Chondrocyte (in vitro differentiated cells): ENCODE measurements at places on chromosomes 5 and 9. TPM values are rescaled to one million over a fixed set of nuclear protein-coding genes. Genes with fewer than 3 reads are reported as not detected.

DNA sequence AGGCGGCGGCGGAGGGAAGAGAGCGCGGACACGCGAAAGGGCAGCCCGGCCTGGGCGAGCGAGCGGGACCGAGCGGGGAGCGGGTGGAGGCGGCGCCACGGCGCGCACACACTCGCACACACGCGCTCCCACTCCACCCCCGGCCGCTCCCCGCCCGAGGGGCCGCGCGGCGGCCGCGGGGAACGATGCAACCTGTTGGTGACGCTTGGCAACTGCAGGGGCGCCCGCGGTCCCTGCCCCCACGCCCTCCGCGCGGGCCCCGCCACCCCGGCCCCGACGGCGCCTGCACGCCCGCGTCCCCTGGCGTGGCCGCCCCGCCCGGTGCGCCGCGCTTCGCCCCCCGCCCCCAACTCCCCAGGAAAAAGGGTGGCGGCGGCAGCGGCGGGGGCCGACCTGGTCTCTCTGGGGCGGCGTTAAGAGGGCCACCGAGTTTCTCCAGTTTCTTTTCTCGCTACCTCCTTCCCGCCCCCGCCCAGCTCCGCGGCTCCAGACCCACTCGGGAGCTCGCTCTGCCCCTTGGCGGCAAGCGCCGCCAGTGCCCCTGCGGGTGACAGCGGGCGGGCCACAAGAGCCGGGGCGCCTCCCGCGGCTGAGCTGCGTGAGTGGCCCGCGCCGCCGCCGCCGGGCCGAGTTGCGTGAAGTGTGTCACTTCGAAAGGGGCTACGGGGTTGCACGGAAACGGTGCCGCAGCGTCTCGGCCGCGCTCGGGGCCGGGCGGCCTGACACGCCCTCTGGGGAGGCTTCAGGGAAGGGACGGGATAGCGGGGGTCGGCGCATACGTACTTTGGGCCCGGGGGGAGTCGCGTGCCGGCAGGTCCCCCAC is at the start of gene NR3C1:
Gene NR3C1, minus strand, starts transcription at position 94 of the 823 bp plus-strand sequence. CDS start 2,847 bp downstream, outside the sequence.
- no peaks in the 10 kb centered on the region for H3K27me3 ChIP-seq
- peak; percentile 95 for DNase-seq
- H3K36me3 ChIP-seq: peaks cover 11% of the 10 kb centered on the region
- peak within 1 kb of the TSS; percentile 100 for H3K27ac ChIP-seq

The PPP1R26 gene
- 9.1 to 19.6 TPM (median 19.5 TPM) in 3 replicates for total RNA-seq

DNA sequence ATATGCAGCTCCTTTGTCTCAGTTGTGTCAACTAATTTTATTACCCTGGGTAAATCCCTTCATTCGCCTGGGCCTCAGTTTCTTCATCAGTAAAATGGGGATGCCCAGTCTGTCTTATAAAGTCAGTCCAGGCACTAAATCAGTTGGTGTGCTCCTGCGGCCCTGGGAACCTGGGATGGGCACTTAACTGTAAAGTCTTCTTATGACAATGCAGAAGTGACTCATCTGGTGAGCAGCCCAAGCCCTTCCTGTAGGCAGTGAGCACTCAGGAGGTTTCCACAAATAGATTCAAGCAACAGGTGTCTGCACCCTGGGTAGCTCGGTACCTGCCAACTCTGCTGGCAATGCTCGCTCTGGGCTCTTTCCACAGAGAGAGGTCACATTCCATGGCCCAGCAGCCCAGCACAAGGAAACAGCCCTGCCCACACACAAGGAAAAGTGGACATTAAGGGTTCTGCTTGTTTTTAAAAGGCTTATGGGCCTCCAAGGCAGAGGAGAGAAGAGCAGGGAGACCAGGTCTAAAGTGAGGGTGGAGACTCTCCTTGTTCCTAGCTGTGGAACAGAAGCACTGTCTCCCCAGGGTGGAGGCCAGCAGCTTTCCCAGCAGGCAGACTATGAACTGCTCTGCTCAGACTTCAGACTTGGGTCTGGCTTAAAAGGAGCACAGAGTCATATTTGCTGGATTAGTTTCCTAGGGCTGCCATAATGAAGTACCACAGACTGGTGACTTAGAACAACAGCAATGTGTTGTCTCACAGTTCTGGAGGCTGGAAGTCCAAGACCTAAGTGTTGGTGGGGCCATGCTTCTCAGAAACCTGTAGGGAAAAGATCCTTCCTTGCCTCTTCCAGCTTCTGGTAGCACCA is 89.7 kb upstream of the ADRA1B start:
- H3K27ac ChIP-seq: no peak overlapping the region
- H3K27me3 ChIP-seq: peaks cover 32% of the 10 kb centered on the region
- H3K4me1 ChIP-seq: peaks cover 24% of the 10 kb centered on the region
- H3K36me3 ChIP-seq: no peaks in the 10 kb centered on the region

DNA sequence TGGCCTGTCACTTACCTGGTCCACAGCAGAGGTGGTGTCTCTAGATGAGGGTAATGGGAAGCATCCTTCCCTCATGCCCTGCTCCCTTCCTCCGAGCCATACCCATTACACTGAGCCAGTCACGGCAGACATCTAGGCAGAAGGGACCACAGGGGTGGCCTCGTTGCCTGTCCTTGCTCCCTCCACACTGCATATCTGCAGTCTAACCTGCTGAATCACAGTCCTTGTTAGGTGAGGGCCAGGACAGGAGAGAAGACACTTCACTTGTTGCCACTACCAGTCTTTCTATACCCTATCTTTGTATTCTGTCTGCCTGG is 18.4 kb upstream of the SPINK4 start:
- no peak overlapping the region for H3K27ac ChIP-seq
- no peak for DNase-seq
- H3K4me1 ChIP-seq: peaks cover 7% of the 10 kb centered on the region
- no peaks in the 10 kb centered on the region for H3K36me3 ChIP-seq

The FOXD1 gene
- total RNA-seq: 28.1 to 78.9 TPM (median 28.6 TPM) in 3 replicates

- H3K36me3 ChIP-seq: peaks cover 36% of the 10 kb centered on the region
- DNase-seq: no peak
- H3K27ac ChIP-seq: no peak overlapping the region
- H3K4me3 ChIP-seq: no peak overlapping the region
- peaks cover 15% of the 10 kb centered on the region for H3K4me1 ChIP-seq
Measured at GRCh38 chr9:13110766-13111417, 168.6 kb downstream of the MPDZ start.

- H3K36me3 ChIP-seq: peaks cover 8% of the 10 kb centered on the region
- H3K4me3 ChIP-seq: peak overlapping the region; percentile 72
- no peak overlapping the region for H3K27ac ChIP-seq
Measured at GRCh38 chr9:96020792-96021550, 145.5 kb downstream of the ERCC6L2 start.

The SARDH gene
- 0.74 to 1.2 TPM in 2 of 3 replicates, not detected in the other for total RNA-seq

The SUSD3 gene
- not detected in 3 replicates for total RNA-seq

DNA sequence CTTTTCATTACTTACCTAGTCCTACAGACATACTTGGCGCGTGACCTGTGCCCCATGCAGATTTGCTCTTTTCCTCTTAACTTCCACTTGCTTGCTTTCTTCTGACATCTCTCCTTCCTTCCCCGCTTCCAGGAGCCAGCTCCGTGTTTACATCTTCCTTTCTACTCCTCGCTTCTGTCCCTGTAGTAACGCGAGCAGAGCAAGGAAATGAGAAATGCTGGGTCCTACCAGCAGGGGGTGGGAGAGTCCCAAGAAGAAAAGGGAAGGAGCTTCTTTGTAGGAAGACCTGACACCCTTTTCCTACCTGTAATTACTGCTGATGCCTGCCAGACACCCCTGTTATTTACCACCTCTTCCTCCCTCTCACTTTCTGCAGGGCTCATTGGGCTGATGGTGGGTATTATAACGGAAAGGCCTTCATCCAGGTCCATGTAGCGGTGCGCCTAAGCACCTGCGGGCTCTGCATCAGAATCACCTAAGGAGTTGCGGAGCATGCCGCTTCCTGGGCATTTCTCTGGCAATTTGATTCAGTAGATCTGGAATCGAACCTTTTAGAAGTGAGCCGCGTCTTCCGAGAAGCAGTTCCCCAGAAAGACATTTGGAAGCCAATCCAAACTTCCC is 1260.8 kb upstream of the WWC1 start:
- no peak for DNase-seq
- no peaks in the 10 kb centered on the region for H3K4me1 ChIP-seq
- peaks cover 25% of the 10 kb centered on the region for H3K27me3 ChIP-seq
- H3K4me3 ChIP-seq: no peak overlapping the region
- H3K27ac ChIP-seq: no peak overlapping the region

GRCh38 chr9:87270848-87271234 is 226.8 kb upstream of the DAPK1 start:
- H3K4me3 ChIP-seq: peak overlapping the region; percentile 51
- DNase-seq: no peak
- H3K4me1 ChIP-seq: peaks cover 82% of the 10 kb centered on the region
- H3K27me3 ChIP-seq: no peaks in the 10 kb centered on the region

GRCh38 chr5:41432481-41433253 is 77.7 kb downstream of the PLCXD3 start:
- H3K4me3 ChIP-seq: no peak overlapping the region
- peaks cover 14% of the 10 kb centered on the region for H3K27me3 ChIP-seq
- H3K36me3 ChIP-seq: no peaks in the 10 kb centered on the region
- no peak overlapping the region for H3K27ac ChIP-seq

DNA sequence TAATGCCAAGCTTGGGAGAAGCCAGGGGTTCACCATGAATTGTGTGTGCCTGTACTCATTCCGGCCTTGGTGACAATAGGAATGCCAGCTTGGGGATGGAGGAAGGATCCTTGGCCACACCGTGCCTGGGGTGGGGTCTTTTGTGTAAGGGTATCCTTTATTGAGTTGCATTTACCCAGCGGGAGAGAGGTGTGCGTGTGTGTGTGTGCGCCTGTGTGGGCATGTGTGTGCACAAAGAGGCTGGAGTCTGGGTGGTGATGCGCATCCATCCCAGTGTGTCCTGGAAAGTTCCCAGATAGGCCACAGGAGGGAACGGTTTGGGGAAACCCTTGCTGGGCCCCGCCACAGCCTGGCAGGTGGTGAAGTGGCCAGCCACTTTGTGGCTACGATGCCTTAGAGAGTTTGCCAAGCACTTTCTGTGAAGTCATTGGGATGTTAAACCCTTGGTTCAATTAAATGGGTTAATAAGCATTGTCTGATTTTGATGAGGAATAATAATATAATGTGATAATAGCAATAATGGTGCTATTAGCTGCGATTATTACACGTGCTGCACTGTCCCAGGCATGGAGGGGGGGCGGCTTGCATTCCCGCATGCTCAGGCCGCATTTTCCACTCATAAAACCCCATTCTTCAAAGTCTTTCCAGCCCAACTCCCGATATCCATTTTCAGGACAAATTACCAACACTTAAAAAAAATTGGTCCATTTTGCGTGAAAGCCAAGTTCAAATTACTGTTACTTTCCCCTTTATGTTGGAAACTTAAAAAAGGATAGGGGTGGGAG is 13.7 kb downstream of the PITX1 start:
- DNase-seq: peak; percentile 67
- H3K27ac ChIP-seq: no peak overlapping the region
- no peaks in the 10 kb centered on the region for H3K4me1 ChIP-seq
- peaks cover 52% of the 10 kb centered on the region for H3K27me3 ChIP-seq
- H3K36me3 ChIP-seq: peaks cover 4% of the 10 kb centered on the region
- no peak overlapping the region for H3K4me3 ChIP-seq

- H3K27ac ChIP-seq: peak overlapping the region; percentile 41
- H3K4me1 ChIP-seq: peaks cover 45% of the 10 kb centered on the region
- H3K4me3 ChIP-seq: no peak overlapping the region
- DNase-seq: peak; percentile 68
- peaks cover 31% of the 10 kb centered on the region for H3K36me3 ChIP-seq
Measured at GRCh38 chr9:134689321-134690181, 47.9 kb downstream of the COL5A1 start.

GRCh38 chr5:119036101-119036762 is 34.7 kb upstream of the DMXL1 start:
- H3K4me3 ChIP-seq: no peak overlapping the region
- H3K27me3 ChIP-seq: no peaks in the 10 kb centered on the region
- DNase-seq: no peak
- H3K36me3 ChIP-seq: no peaks in the 10 kb centered on the region
- H3K27ac ChIP-seq: no peak overlapping the region
- peaks cover 4% of the 10 kb centered on the region for H3K4me1 ChIP-seq

GRCh38 chr9:130337784-130338380 is 72.3 kb downstream of the HMCN2 start:
- DNase-seq: no peak
- H3K4me3 ChIP-seq: no peak overlapping the region
- no peaks in the 10 kb centered on the region for H3K36me3 ChIP-seq
- no peak overlapping the region for H3K27ac ChIP-seq
- H3K27me3 ChIP-seq: peaks cover 28% of the 10 kb centered on the region
- H3K4me1 ChIP-seq: no peaks in the 10 kb centered on the region

- no peaks in the 10 kb centered on the region for H3K36me3 ChIP-seq
- no peaks in the 10 kb centered on the region for H3K27me3 ChIP-seq
- H3K4me3 ChIP-seq: no peak overlapping the region
- no peaks in the 10 kb centered on the region for H3K4me1 ChIP-seq
- no peak for DNase-seq
- H3K27ac ChIP-seq: no peak overlapping the region
Measured at GRCh38 chr5:104062621-104063377, 500.2 kb upstream of the NUDT12 start.

DNA sequence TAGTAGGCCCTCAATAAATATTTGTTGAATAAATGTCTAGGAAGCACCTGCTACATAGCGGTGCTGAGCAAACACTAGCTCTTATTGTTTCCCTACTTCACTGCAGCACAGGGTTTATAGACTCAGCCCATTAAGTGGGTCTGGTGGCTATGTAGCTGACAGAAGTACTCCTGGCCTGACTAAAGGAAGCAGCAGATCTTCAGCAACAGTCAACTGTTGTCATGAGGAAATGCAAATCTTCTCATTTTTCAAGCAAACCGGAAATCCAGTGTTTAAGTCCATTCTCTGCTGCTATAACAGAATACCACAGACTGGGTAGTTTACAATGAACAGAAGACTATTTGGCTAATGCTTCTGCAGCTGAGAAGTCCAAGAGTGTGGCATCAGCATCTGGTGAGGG is 2.8 kb upstream of the TEX10 start:
- H3K27me3 ChIP-seq: no peaks in the 10 kb centered on the region
- H3K4me1 ChIP-seq: peaks cover 26% of the 10 kb centered on the region
- no peak overlapping the region for H3K27ac ChIP-seq
- no peaks in the 10 kb centered on the region for H3K36me3 ChIP-seq
- H3K4me3 ChIP-seq: no peak overlapping the region
- DNase-seq: no peak

DNA sequence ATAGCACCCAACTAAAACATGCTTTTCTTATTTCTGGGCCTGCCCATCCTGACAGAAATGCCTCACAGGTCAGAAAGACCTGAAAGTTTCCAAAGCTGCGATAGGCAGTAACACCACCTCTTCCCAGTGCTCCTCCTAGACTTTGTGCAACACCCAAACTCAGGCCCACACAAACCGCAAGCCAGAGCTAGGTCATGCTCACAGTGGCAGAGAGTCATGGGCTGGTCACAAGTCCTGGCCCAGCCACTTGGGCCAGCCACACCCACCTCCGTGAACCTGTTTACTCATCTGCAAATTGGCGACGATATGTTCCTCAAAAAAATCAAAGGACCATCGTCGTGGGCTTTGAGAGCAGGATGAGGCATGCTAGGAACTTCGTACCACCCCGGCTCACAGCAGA is 44.0 kb upstream of the SLC25A51 start:
- H3K27me3 ChIP-seq: no peaks in the 10 kb centered on the region
- no peak overlapping the region for H3K27ac ChIP-seq
- H3K36me3 ChIP-seq: peaks cover 19% of the 10 kb centered on the region

GRCh38 chr5:174827558-174827957 is 103.2 kb downstream of the MSX2 start:
- peaks cover 55% of the 10 kb centered on the region for H3K4me1 ChIP-seq
- no peak overlapping the region for H3K4me3 ChIP-seq
- H3K27me3 ChIP-seq: no peaks in the 10 kb centered on the region
- no peaks in the 10 kb centered on the region for H3K36me3 ChIP-seq
- DNase-seq: no peak

GRCh38 chr5:86439593-86440110 is 178.1 kb upstream of the COX7C start:
- H3K27ac ChIP-seq: no peak overlapping the region
- no peak for DNase-seq
- no peaks in the 10 kb centered on the region for H3K36me3 ChIP-seq
- no peaks in the 10 kb centered on the region for H3K4me1 ChIP-seq
- H3K4me3 ChIP-seq: no peak overlapping the region

The OLFML2A gene
- 112 to 475 TPM (median 469 TPM) in 3 replicates for total RNA-seq
